Type B pancreatic cell (in vitro differentiated cells): ENCODE measurements at places on chromosomes 2 and 18.

GRCh38 chr18:23822590-23823385, 133.5 kb downstream of the LAMA3 start:
- DNase-seq = no peak

DNA sequence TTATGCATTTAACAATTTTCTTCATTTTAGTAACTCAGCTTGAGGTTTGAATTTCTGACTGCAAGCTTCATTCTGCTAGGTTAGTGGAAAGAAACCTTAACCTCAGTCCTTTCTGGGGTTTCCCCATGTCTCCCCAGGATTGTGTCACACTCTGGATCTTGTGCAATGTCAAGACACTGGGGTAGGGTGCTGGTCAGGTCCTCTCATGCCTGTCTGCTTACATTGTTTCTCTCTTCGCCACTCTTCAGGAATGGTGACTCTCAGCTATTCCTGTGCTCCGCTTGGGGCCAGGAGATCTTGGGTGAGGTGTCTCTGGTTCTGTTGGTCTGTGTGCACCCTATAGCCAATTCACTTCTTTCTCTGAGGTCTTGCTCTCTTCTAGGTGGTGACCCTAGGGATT, 23.9 kb downstream of the CTLA4 start:
- no peak for DNase-seq

DNA sequence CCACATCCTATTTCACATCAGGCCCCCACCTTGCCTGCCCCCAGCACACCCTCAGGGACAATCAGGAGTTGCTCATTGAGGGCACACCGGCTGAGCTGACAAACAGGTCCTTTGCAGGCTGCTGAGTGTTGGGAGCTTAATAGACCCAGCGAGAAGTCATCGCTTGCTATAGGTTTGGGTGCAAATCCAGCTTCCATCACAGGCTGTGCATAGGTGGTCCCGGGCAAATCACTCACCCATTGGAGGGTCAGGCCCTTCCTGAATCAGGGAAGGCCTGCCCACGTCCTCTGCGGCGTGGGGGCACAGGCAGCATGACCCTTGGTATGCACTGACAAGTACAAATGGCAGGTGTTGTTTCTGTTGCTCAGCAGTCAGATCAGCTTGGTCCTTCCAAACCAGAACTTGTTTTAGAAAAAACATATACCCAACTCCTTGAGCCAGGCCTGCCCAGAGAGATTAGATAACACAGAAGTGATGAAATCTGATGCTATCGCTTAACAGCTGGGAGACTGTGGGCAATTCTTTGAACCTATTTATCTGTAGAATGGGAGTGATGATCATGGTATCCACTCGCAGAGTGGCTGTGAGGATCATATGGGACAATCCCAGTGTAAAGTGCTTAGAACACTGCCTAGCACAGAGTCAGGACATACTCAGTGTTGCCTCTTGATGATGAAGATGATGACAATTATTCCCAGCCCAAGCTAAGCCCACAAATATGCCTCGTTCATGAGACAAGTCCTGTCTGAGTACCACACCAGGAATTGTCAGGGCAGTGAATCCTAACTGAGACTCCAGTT, 34.9 kb downstream of the SMAD7 start:
- DNase-seq = no peak

GRCh38 chr2:238433300-238433915, 6.7 kb downstream of the ASB1 start:
- no peak for DNase-seq

- DNase-seq = no peak
These were observed 442.1 kb upstream of the TCF4 start for GRCh38 chr18:56030060-56030459.

- no peak for DNase-seq
These were observed 12.6 kb downstream of the HYCC2 start for GRCh38 chr2:201058914-201059313.

- DNase-seq = no peak
These were observed 55.0 kb downstream of the PMAIP1 start for GRCh38 chr18:59954755-59955156.

DNA sequence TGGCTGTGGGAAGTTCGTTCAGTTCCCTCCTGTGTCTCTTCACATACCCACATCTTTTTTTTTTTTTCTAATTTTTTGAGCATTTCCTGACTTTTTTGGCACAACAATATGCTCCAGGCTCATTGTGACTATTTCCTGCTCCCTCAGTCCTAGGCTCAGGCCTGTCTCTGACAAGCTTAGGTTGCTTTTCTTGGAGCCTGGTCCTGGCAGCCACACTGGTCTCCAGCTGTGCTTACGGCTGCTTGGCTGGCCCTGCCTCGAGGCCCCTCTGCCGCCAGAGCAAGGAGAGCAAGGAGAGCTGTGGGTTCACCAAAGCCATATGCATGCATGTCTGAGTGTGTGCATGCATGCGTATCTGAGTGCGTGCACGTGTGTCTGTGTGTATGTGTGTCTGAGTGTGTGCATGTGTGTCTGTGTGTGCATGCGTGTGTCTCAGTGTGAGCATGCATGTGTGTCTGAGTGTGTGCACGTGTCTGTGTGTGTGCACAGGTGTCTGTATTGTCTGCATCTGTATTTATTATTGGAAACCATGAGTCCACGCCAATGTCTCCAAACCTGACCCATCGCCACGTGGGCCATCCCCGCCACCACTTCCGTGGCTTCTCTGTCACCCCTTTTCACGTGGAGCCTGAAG, 766.1 kb upstream of the SALL3 start:
- no peak for DNase-seq

DNA sequence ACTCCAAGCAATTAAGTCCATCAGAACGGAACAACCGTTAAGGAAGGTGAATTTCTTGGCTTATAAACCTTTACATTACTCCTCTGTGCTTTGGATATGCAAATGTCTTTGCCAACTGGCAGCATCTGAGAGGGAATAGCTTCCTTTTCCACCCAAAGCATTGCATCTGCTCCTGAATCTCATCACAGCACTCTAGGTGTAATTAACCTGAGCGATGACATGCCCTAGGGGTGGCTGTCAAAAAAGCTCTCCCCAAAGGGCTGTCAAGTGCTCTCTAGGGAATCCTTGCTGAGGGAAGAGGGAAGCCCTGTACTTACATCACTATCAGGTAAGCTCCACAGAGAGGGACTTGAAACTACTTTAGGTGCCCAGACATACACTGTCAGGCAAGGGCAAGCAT, 5.5 kb upstream of the SMARCAL1 start:
- no peak for DNase-seq

- DNase-seq = no peak
These were observed 190.5 kb downstream of the LDLRAD4 start for GRCh38 chr18:13409026-13409425.

DNA sequence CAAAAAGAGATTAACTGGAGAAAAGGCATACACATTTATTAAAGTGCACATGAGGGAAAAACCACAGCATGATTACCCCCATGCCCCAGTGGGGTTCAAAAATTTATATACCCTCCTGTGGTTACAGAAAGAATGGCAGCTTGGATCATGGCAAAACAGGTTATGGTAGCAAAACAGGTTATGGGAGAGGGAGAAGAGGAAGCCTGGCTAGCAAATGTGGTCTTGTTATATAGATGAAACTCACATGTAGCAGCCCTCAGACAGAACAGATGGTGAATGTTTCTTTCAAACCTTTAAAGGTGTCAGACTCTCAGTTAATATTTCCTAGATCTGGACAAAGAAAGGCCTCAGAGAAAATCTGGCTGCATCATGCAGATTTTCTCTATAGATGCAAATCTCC, 178.2 kb upstream of the ZC3H15 start:
- DNase-seq = no peak

- DNase-seq = no peak
These were observed 790.9 kb downstream of the CPS1 start for GRCh38 chr2:211347328-211347727.

GRCh38 chr2:240934701-240935102, 28.6 kb downstream of the CROCC2 start:
- DNase-seq = no peak

GRCh38 chr2:237199577-237199976, 113.9 kb downstream of the COPS8 start:
- no peak for DNase-seq

DNA sequence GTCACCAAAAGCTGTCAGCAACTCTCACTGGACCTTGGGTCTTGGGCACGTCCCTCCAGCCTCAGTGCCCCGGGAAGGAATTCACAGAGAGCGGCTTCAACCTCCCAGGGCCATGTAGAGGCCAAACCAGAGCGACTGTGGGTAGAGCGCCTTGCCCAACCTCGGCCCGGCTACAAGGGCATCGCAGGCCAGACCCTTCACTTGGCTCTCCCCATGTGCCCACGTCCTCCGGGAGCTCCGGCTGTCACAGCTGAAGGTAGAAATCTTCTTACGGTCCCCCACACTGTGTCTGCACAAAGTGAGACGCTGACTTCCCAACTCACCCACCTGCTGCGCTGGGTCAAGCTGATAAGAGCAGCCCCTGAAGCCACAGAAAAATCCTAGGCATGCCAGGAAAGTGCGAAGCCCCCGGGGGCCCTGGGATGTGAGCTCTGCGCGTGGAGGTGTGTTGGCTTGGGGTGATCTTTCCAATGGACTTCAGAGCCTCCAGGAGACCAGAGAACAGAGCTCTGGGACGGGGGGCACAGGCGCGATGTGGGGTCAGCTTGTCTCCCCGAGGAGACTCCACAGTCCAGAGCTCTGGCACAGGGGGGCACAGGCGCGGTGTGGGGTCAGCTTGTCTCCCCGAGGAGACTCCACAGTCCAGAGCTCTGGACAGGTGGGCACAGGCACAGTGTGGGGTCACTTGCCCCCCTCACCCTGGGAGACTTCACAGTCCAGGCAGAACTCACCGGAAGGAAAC, 105.5 kb downstream of the RTP5 start:
- no peak for DNase-seq

GRCh38 chr2:29219374-29219773, 104.2 kb downstream of the CLIP4 start:
- no peak for DNase-seq

GRCh38 chr2:29401994-29402393, 286.8 kb downstream of the CLIP4 start:
- DNase-seq = no peak

GRCh38 chr18:13572148-13572547, 154.2 kb downstream of the FAM210A start:
- DNase-seq = no peak

DNA sequence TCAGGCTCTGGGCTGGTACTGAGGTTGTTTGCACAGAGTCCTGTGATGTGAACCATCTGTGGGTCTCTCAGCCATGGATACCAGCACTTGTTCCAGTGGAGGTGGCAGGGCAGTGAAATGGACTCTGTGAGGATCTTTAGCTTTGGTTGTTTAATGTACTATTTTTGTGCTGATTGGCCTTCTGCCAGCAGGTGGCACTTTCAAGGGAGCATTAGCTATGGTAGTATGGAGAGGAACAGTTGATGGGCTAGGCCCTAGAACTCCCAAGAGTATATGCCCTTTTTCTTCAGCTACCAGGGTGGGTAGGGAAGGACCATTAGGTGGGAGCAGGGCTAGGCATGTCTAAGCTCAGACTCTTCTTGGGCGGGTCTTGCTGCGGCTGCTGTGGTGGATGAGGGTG, 257.0 kb upstream of the GYPC start:
- DNase-seq = no peak

DNA sequence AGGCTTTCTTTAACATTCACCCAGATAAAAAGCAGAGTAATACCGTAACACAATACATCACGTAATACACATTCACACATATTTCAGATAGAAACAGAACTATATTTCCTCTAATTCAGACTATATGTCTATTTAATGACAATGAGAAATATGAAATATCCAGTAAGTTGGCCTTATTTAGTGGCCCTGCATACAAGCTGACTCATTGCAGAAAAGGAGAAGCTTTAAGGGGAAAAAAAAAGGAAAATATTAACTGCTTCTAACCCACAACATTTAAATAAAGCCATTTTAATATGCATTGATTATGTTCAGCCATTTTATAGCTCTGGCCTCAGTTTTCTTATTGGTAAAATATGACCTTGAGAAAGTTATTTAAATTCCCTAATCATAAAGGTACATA, 94.8 kb downstream of the PPP1R1C start:
- no peak for DNase-seq

DNA sequence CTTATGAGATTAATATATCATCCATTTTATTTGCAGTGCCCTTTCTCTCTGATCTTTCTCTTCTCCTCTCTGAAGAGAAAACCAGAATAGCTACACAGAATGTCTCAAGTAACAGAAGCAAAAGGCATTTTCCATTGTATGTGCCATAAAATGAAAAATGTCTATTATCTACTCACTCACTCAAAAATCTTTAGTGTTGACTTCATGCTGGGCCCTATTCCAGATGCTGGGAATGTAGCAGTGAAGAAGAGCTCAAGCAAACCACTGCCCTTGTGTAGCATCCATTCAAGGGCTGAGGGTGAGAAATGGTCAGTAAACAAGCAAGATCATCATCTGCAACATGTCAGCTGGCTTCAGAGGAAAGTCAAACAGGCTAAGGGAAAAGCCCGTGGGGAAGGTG, 427.7 kb downstream of the METTL4 start:
- no peak for DNase-seq

- DNase-seq = no peak
These were observed 25.9 kb downstream of the COL6A3 start for GRCh38 chr2:237388036-237388435.

DNA sequence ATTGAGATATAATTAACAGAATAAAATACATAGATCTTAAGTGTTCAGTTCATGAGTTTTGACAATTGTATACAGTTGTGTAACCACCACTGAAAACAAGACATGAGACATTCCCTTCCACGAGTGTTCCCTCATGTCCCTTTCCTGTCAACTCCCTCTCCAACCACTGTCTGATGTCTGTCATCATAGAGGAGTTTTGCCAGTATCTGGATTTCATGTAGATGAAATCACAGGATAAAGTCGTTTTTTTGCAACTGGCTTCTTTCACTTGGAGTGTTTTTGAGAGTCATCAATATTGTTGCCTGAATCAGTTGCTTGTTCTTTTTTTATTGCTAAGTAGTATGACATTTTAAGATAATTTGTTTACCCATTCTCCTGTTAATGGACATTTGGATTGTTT, 52.7 kb downstream of the RBMS1 start:
- no peak for DNase-seq

DNA sequence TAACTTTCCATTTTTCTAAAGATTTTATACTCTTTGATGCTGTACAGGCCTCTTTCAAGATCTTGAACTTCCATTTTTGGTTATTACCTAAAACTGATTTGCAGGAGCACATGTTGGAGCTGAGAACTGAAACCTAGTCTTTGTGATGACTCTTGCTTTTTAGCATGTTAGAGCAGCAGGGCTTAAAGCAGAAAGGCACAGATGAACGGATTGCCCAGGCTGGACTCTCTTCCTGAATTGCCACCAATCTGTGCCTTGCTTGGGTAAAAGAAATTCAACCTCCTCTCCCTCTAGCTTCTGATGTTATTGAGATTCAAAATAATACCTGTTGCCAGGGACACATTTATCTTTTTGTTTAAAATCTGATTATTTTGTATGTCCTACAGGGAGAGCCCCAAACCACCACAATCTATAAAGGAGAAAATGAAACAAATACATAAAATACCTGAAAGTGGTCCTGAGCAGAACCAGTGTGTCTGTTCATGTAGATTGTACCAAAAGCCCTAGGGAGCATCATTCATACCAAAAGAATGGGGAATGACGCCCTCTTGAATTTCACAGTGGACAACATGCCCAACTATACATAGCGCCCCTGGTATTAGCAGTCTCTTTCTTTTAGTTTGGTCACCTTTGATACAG, 277.0 kb upstream of the MAP2 start:
- no peak for DNase-seq
